ENCODE measurements at places on chromosomes 16 and 17. TPM values are rescaled to one million over a fixed set of nuclear protein-coding genes. Genes with fewer than 3 reads are reported as not detected.

DNA sequence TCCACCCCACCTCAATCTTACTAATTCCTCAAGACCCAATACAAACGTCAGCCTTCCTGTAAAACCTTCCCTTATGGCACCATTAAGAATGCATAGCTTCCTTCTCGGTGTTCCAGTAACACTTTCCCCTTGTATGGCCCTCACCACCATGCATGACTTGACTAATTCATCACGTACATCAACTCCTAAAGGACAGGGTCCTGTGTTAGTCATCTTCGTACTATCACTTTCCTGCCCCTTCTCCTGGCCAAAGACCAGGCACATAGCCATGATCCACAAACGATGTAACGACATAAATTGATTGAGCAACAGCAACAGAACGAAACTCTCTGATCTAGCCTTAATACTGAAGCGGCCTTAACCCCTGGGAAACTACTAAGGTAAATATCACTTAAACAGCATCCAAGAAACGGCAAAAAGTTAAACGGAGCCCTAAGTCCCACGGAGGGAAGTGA is 612 bp downstream of the PSMD12 start:
- DNase-seq, result no peak

DNA sequence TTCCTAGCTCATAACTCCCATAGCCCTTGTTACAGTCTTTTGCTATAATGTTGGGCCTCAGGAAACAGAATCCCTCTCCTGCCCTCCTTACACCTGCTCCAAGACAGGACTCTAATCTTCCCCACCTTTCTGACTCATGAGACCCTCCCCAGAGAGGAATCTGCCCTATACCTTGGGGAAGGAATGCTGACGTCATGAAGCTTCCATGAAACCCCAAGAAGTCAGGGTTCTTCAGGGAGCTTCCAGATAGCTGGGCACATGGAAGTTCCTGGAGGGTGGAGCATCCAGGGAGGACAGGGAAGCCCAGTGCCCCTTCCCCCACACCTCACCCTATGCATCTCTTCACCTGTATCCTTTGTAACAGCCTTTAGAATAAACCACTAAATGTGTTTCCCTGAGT is 285.7 kb downstream of the SOX9 start:
- DNase-seq, result no peak

GRCh38 chr16:65375651-65376050 is 253.8 kb upstream of the CDH11 start:
- DNase-seq, result no peak

GRCh38 chr17:67520252-67520906 is 143.3 kb downstream of the PITPNC1 start:
- no peak for DNase-seq

The CDRT4 gene
- 5.4 TPM for total RNA-seq

The MMP28 gene
- total RNA-seq, result 0.97 TPM

Measured in type B pancreatic cell (in vitro differentiated cells).